Stimulated activated CD8-positive, alpha-beta memory T cell treated with anti-CD3 and anti-CD28 coated beads, Interleukin-7, amount 100 ng/mL, for 4 hours (primary cell): ENCODE measurements at places on chromosomes 3 and 15.

GRCh38 chr15:71812966-71813722 lies 2.8 kb downstream of the NR2E3 start:
- no peak for DNase-seq

- no peak for DNase-seq
These were observed 98.7 kb downstream of the PLD1 start for GRCh38 chr3:171711461-171712170.

DNA sequence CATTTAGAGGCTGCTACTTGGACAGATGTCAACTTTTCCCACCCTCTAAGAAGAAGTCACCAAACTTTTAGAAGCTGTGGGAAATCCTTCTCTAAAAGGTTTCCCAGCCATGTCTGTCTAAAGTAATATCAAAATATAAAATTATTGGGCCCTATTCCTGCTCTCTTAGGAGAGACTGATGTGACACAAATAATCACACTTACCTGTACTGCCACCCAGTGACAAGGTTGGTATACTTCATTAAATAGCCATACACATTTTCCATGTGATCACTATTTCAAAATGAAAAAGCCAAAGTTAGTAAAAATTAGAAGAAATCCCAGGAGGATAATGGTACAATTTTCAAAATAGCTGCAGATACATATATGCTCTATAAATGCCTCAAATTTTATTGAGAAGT lies 12.6 kb downstream of the OSBPL11 start:
- no peak for DNase-seq

DNA sequence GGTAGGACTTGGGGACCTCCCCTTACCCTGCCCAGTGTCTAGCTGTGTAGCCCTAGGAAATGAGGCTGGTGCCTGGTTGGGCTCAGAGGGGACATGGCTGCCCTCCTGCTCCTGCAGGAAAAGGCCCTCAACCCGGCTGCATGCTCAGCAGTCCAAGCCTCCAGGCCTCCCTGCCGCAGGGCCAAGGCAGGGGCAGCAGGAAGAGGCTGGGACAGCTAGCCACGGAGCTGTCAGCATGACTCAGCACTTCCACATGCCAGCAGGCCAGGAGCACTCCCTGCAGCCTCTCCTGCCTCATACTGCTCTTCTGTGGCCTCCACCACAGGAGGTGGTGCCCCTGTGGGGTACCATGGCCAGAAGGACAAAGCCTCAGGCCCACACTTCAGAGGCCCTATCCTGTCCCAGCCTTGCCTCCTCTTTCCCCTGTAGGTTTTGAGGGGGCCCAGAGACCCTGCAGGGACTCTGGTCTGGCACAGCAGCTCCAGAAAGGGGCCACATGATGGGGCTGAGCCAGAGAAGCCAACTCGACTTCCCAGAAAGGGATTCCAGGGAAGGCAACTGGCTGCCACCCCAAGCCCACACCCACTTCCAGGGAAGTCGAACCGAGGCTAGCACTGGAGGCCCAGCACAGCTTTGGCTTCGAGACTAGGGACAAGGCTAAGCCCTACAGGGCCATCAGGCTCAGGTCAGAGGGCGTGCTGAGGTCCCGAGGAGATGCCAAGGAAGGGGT lies 19.5 kb downstream of the TKT start:
- DNase-seq, result no peak

DNA sequence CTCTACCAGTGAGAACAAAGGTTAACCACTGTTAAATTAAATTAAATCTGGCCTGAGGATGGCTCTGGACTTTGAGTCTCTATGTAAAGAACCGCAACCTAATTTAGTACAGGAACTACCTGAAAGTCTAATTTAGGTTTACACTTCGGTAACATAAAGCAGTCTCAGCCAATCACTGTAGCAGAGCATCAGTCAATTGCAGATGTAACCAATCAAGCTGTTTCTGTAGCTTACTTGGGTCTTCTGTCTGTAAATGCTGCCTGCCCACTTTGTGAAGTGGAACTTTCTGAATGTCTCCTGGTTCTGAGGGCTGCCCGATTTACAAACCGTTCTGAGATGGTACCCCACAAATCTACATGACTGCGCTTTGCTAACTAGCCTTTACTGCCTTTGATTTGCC lies 39.1 kb upstream of the RASGRP1 start:
- DNase-seq, result no peak

DNA sequence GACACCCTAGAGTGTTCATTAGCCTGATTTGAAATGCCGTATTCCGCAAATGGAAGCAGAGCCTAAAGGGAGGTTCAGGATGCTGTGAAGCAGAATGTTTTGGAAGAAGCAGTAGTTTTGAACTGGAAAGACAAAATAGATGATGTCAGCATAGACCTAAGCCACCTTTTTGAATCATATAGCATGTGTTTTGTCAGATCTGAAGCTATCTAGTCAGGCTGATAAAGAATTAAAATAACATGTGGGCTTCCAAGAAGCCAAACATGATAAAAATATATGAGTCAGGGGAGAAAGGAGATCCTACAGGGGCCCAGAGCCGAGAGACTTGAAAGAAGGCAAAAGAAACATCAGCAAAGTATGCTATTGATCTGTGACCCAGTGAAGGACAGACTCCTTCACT lies 47.2 kb upstream of the RASA2 start:
- no peak for DNase-seq

DNA sequence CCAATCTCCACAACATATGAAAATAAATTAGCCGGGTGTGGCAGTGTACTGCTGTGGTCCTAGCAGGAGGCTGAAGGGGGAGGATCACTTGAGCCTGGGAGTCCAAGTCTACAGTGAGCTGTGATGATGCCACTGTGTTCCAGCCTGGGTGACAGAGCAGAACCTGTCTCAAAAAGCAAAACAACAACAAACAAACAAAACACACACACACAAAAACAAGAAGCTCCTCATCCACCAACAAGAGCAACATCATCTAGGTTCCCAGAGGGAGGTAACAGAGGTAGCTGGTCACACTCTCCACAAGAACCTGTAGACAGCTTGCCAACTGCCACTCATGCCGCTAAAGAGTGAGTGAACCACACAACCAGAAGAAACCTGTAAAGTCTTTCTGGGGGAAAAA lies 34.8 kb downstream of the PTPN9 start:
- no peak for DNase-seq

GRCh38 chr3:21216598-21216997 lies 534.4 kb downstream of the ZNF385D start:
- DNase-seq, result no peak

DNA sequence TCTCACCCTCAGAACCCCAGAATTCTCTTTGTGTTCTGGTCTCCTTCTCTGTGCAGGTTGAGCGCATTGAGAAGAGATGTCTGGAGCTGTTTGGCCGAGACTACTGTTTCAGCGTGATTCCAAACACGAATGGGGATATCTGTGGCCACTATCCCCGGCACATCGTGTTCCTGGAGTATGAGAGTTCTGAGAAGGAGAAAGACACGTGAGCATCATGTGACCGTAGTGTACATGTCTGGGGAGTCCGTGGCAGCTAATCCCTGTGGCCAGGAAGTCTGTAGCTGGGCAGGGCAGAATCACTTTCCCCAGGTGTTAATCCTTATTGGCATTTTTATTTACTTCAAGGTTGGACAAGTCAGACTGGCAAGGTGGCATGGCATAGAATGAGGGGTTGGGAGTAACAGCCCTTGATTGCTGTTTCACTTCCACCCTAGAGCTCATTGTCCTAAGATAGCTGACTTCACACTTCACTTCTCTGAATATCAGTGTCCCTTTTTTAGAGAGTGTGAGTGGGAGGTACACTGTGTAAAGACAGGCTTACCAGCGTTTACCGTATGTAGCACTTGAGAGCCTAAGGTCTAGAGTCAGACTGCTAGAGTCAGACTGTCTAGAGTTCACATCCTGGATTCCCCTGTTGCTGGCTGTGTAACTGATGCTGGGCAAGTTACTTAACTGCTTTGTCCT lies 4.4 kb downstream of the MTMR14 start:
- no peak for DNase-seq

DNA sequence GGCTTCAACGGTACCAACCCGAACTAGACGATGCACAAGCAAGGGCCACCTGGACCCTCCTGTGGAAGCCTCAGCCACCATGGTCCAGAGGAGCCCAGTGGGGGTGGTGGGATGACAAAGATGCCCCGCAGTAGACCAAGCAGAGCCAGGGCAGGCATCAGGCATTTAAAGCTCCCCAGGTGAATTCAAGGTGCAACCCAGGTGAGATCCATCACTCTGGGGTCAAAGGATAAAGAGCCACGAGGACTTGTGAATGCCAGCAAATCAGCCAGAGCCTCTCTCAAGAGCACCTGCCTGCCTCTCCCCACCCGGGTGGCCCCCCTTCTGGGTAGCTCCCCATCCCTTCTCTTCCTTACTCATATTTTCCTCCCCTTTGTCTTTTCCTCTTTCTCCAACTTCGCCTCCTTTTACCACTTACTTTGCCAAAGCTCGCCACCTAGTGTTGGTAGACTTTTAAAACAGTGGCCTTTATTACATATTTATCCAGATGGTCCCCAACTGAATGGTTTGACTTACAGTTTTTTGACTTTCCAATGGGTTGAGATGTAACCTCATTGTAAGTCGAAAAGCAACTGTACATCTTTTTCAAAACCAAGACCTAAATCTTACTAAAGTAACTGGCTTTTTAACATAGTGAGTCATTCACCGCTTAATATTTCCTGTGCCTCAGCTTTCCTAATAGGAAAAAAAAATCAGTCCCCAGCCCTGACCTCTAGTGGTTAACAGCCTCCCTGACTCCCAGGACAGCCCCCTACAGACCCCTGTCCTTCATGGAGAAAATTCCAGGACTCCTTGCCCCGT lies 18.8 kb downstream of the PLA2G4F start:
- no peak for DNase-seq

GRCh38 chr3:107325446-107325845 lies 51.8 kb upstream of the CCDC54 start:
- DNase-seq, result no peak

GRCh38 chr3:138241061-138241460 lies 54.0 kb downstream of the ARMC8 start:
- no peak for DNase-seq
